Lower leg skin (tissue), 4 donors: ENCODE measurements at places on chromosomes 4 and X. TPM values are rescaled to one million over a fixed set of nuclear protein-coding genes. Genes with fewer than 3 reads are reported as not detected.

CACNA1F gene
- total RNA-seq, result 0.76 TPM

SMARCA1 gene
- 13.9 TPM for total RNA-seq

CFAP99 gene
- total RNA-seq, result not detected

CFAP299 gene
- total RNA-seq, result not detected

FGFBP1 gene
- total RNA-seq, result 101 TPM

- no peak for DNase-seq
Measured at GRCh38 chr4:118682928-118683327, 2.3 kb upstream of the METTL14 start.

DNA sequence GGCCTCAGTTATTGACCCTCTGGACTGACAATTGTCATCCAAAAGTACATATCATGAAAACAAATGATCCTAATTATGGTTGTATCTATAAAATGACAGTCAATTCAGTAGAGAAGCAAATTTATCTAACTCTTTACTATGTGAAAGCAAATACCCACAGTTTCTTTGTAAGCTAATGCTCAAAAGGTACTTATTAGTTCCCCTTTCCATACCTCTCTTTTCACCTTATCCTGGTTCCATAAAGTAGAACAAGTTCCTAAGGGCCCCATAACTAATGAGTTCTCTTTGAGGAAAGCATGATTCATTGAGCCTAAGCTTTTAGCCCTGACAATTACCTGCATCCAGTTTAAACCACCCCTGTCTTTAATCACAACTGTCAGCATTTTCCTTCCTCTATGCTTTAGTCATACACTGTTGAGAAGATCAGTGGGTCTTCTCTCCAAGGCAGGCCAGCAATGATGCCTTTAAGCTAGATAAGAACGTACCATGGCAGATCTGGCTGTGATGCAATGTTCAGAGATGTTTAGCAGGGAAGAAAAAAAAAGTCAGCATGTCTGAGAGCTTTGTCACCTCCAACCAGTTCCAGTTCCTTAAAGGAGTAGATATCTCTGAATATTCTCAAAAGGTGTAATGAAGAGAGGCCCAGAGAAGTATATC lies 179.7 kb upstream of the RASGEF1B start:
- no peak for DNase-seq

DNA sequence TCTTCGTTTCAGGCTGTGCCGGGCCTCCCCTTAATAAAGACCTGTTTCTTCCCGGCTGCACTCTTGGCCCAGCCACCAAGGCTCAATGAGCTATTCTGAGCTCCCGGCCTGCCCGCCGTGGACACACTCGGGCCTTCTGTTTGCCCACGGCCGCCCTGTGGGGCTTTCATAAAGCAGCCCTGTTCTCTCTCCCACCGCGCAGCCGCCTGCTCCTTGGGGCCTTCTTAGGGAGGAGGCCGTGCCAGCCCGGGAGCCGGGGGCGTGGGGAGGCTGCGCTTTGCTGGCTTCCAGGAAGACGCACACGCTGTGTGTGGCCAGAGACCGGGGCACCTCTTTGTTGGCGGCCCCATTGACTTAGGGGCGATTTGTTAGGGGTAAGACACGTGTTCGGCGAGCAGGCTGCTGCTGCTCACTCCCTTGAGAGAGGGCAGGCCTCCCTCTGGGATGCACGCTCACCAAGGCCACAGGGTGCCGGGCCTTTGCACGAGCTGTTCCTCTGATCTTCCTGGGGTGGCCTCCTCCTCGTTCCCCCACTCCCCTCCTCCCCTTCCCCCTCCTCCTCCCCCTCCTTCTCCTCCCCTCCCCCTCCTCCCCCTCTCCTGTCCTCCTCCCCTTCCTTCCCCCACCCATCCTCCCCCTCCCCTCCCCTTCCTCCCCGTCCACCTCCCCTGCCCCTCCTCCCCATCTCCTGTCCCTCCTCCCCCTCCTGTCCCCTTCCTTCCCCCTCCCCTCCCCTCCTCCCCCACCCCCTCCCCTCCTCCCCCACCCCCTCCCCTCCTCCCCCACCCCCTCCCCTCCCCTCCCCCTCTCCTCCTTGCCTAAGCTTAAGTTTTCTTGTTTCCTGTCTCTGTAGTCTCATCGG lies 11.3 kb downstream of the BLOC1S4 start:
- no peak for DNase-seq

GRCh38 chr4:71867598-71867997 lies 83.7 kb upstream of the GC start:
- no peak for DNase-seq

DNA sequence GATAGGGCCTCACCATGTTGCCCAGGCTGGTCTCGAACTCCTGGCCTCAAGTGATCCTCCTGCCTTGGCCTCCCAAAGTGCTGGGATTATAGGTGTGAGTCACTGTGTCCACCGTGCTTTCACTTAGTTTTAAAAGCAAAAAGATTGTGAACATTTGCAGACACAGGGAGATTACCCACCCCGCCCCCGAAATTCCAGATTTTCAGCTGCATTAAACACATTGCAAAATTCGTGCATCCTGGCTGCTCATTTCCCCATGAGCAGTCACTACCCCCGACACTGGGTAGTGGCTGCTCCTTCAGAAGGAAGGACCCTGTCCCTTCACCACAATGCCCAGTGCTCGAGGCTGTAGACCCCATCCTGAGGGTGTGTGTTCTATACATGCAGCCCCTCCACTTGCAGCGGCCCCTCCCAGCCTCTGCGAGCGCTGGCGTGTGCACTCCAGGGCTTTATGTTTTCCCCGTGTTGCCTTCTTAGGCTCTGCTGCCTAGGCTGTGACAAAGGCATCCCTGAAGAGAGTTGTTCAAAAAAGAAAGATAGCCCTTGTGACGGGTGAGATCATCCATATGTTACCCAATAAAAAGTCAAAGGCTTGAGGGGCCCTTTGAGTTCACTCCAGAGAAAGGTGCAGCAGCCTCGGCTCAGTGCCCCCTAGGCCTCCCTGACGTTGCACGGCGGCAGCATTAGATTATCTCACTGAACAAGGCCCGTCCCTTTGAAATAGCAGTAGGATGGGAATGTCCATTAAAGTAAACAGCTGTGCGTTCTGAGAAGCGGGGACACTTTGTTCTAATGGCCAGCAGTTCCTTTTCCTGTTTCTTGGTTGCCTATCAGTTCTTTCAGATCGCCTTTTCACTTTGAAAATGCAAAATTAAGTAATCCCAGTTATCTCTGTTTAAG lies 71.6 kb downstream of the SHROOM2 start:
- no peak for DNase-seq

GRCh38 chr4:127809173-127809800 lies 27.2 kb downstream of the HSPA4L start:
- no peak for DNase-seq

- no peak for DNase-seq
Measured at GRCh38 chr4:175934506-175934905, 122.4 kb upstream of the GPM6A start.

DNA sequence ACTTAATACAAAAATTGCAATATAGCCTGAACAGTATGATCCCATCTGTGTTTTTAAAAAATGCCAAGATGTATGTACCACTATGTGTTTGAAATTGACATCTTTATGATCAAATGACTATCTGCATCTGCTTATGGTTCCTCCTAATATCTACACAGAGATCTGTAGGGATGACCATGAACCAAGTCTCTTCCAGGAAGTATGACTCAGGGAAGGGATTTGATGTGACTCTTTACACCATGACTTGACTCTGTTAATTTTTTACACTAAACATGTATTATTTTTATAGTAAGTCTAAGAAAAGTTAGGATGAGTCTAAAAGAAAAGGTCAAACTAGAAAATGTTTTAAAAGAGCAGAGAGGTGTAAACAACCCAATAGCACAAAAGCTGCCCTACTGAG lies 164.0 kb downstream of the SH3KBP1 start:
- no peak for DNase-seq

DNA sequence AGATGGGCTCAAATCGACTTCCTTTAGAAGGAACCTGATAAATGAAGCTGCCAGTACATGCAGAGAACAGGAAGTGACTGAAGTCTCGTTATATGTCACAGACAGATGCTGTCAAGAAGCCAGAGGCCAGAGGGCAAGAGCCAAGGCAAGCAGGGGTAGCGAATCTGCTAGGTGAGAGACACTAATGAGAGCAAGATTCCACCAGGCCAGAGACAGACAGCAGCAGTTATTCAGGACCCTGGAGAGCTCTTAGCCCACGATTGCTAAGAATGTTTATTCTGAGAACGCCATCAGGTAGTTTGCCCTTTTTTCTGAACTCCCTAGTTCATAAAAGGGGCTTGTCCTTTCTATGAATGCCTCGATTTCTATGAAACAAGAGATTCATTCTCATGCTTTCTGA lies 73.7 kb downstream of the BEND2 start:
- DNase-seq, result no peak

GRCh38 chr4:102638621-102639020 lies 122.1 kb downstream of the MANBA start:
- DNase-seq, result no peak

DNA sequence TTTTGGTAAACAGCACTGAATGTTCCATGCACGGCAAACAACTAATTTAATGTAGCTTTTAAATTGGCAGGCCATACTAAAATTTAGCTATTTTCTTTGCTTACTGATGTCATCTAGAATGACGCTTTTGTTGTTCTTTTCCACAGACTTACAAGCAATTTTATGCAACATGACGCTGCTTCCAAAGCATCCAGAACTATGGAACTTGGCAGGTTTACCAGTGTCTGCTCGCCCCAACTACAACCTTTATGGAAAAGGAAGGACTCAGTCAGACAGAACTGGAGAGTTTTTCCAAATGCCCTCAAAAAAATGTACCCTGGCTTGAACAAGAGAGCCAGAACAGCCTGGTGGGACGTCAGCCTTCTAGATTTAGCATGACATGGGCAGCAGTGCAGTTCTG lies 58.7 kb downstream of the ANOS1 start:
- no peak for DNase-seq

GRCh38 chr4:23991444-23991843 lies 101.6 kb upstream of the PPARGC1A start:
- DNase-seq, result no peak
